ENCODE measurements at places on chromosomes 3 and 15.
A peak's percentile ranks its signal among the peaks of the same experiment; 100 is the strongest.

- no peak for ATAC-seq
Measured at GRCh38 chr15:44654858-44655257, 8.6 kb downstream of the SPG11 start.

- ATAC-seq, result no peak
Measured at GRCh38 chr3:100073714-100074307, 40.5 kb downstream of the FILIP1L start.

GRCh38 chr3:11845651-11846050, 1.0 kb downstream of the TAMM41 start:
- ATAC-seq, result no peak

DNA sequence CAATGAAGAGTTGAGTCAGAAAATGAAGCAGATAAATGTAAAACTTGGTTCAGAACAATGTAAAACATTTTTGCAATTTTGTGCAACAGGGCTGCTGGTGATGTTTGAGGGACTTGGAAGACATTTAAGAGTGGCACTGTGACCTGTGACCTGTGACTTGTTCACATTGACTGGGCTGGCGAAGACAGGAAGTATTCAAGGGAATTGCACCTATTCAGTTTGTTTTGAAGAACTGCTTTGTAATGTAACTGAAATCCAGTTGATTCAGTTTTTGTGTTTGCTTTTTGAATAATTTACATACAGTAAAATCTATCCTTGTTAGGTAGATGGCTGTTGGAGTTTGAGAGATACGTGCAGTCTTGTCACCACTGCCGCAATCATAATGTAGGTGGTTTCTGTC, 35.4 kb downstream of the MCTP2 start:
- no peak for ATAC-seq

- ATAC-seq, result no peak
Measured at GRCh38 chr3:69353088-69353478, 32.8 kb downstream of the FRMD4B start.

DNA sequence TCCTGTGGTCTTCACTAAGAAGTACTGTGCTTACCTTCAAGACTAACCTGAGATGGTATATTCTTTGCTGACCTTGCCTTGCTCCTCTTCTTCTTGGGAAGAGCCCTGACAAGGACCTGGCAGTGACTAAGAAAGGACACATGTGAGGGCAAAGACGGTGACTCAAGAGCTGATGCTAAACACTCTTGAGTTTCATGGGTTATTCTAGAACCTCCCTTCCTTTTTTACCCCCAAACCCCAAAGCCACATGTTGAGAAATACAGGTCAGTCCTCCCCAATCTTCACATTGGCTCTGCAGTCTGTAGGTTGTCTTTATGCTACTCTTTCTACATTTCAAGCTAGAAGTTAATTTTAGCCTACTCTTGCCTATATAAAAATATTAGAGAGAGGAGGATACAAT, 200.6 kb downstream of the SEMA6D start:
- no peak for ATAC-seq

GRCh38 chr3:104040896-104041295, 1325.8 kb upstream of the ALCAM start:
- no peak for ATAC-seq

- no peak for ATAC-seq
Measured at GRCh38 chr15:89221543-89221942, at the start of gene RLBP1. Gene RLBP1, minus strand, starts transcription at chr15:89221579. Its CDS starts 2,604 bp downstream, at chr15:89218975.

DNA sequence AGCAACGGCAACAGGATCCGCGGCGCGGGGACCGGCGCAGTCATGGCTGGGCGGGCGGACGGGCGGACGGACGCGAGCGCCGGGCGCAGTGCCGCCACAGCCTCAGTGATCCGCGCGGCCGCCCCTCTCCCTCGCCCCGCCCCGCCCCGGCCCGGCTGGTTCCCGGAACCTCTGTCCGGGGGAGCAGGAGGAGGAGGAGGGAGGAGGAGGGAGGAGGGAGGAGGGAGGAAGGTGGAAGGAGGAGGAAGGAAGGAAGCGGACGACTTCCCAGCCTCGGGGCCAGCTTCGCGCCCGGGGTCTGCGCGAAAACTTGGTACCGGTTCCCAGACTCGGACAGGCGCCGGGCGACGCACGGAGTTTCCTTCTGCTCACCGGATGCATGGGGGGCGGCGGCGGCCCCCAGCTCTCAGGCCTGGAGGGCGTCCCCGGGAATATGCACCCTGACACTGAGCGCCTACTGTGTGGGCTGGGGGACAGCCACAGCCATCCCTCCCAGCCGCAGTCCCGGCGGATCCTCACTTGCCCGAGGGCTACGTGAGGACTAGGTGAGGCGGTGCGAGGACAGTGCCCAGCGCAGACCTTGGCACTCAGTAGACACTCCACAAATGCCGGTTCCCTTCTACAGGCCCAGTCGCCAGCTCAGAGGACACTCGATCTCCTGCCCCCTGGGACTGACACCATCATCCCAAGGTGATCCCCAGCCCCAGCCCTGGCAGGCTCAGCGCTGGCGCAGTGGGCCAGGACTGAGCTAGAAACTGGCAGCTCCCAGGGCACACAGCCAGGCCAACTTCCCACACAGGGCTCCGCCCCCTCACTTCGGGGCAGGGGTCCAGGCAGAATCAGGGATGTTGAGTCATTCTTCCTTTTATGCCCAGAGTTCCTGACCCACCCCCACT, at the start of gene SHISA5:
SHISA5 (minus strand) TSS at position 124 of the 896 bp plus-strand sequence; CDS start at position 44, 80 bp downstream.
- ATAC-seq, result peak; percentile 70

DNA sequence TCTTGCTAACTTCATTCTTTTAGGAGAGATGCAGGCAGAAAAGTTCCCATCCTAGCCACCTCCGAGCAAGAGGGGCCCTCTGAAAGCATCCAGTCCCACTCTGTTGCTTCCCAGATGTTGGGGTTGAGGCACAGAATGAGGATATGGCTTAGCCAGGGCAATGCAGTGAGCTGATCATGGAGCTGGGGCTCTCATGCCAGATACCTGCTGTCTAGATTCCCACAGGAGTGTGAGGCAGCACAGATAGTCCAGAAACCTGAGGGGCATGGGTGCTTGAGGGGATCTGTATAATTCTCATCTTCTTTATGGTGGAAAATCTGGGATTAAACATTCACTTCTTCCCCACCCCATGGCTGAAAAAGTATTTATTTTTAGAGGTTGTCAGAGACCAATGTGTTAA, 1.2 kb downstream of the SLC22A13 start:
- no peak for ATAC-seq

- no peak for ATAC-seq
Measured at GRCh38 chr3:188824566-188824965, 347.2 kb upstream of the TPRG1 start.

DNA sequence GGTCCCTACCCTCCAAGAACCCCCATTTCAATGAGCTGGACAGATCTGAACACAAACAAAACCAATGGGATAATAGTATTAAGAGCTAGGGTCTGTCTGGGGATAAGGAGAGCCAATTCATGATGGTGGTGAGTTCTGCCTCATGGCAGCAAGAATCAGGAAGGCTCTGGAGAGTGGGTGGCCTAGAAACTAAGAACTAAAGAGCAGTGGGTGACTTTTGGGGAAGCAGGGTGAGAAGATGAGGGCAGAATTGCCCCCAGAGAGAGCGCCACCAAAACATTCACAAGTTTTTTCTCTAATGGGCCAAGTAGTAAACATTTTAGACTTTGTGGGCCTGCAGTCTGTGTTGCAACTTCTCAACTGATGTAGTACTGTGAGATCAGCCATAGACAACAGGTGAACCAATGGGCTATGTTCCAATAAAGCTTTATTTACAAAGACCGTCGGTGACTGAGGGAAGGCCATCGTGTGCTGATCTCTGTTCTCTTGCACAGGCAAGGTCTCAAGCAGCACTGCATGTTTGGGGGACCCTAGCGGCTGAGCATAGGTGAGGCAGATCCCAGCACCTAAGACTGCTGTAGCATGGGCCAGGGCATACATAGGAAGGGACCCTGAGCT, 225.5 kb upstream of the ST8SIA2 start:
- ATAC-seq, result no peak

- no peak for ATAC-seq
Measured at GRCh38 chr3:99013777-99014315, 112.4 kb upstream of the DCBLD2 start.

GRCh38 chr3:74639681-74640080, 25.2 kb upstream of the CNTN3 start:
- ATAC-seq, result no peak

- ATAC-seq, result peak; percentile 27
Measured at GRCh38 chr15:62099094-62099601, 32.4 kb downstream of the C2CD4A start.
